ENCODE measurements at places on chromosomes 13 and 19.
A peak's percentile ranks its signal among the peaks of the same experiment; 100 is the strongest.

DNA sequence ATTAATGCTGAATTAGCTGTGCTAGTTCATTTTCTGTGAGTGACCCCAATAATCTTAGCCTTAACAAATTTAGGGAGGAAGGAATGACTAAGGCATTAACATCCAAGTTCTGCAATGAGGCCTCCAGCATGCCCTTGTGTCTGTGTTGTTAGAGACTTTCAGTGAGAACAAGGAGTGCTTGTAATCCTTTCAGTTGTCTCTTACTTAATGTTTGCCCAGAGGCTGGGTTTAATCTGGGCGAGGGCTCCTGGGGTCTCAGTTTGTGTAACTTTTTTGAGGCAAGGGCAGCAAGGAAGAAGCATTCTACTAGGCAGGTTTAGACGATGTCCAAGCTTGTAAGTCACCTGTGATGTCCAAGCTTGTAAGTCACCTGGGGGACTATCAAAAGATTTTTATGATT lies 24.3 kb downstream of the CCNA1 start:
- no peak for DNase-seq

DNA sequence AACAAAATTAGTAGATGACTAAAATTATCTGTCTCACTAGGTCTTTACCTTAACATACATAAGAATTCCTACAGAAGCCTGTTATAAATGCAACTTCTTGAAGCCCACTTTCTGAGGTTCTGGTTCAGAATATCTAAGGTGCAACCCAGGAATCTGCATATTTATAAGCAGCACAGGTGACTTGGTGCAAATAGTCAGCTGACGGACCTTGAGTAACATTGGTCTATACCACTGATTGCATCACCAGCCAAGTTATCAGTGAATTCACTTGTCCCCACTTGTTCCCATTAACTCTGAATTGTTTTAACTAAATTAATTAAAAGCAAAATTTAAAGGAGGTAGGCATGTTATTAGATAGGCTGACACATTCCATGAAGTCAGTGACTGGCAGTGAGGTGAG lies 109.9 kb downstream of the FRY start:
- DNase-seq, result no peak

- DNase-seq, result no peak
These were observed 308.3 kb downstream of the DNAJC15 start for GRCh38 chr13:43331672-43332071.

DNA sequence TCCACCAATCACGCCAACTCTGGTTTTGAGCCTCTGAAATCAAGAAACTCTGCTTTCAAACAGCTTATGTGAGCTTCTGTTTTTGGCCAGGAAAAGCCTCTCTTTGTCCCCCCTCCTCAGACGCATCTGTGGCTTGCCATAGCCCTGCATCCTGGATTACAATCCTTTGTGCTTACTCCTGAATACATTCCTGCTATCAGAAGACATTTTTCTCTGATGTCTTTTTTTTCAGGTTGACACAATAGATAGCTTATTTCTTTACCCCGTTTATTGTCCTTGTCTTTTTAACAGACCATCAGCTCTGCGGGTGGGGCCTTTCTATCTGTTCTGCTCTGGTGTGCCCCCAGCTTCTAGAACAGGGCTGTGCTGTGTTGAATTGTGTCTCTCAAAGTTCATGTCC lies 11.0 kb downstream of the PNMA8B start:
- DNase-seq, result no peak

GRCh38 chr13:44817131-44817671 lies 172.1 kb downstream of the NUFIP1 start:
- no peak for DNase-seq

GRCh38 chr13:105904034-105904742 lies 631.3 kb downstream of the EFNB2 start:
- no peak for DNase-seq

DNA sequence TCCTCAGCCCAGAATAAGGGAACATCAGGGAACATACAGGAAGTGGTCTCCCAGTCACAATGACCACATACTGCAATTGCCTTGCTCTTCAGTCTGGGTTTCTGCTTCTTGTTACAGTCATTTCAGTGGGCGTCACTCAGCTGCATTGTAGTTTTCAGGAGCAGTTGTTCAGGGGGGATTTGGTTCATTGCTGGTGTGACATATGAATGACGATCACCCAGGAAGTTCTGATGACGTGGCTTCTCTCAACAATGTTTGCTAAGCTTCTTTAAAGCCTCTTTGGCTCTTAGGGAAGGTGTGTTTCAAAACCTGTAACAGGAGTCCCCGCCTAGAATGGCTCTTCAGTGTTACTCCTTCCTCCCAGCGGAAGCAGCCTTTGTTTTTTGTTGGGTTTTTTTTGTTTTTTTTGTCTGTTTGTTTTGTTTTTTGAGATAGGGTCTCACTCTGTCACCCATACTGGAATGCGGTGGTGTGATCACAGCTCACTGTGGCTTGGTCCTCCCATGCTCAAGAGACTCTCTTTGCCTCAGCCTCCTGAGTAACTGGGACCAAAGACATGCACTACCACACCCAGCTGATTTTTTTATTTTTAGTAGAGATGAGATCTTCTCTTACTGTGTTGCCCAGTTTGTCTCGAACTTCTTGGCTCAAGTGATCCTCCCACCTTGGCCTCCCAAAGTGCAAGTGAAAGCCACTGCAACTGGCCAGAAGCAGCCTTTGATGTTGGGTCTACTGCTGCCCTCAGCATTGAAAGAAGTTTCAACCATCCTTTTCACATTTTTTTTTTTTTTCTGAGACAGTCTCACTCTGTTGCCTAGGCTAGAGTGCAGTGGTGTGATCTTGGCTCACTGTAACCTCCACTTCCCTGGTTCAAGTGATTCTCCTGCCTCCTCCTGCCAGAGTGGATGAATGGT lies 1.4 kb upstream of the SCEL start:
- DNase-seq, result peak; percentile 77

DNA sequence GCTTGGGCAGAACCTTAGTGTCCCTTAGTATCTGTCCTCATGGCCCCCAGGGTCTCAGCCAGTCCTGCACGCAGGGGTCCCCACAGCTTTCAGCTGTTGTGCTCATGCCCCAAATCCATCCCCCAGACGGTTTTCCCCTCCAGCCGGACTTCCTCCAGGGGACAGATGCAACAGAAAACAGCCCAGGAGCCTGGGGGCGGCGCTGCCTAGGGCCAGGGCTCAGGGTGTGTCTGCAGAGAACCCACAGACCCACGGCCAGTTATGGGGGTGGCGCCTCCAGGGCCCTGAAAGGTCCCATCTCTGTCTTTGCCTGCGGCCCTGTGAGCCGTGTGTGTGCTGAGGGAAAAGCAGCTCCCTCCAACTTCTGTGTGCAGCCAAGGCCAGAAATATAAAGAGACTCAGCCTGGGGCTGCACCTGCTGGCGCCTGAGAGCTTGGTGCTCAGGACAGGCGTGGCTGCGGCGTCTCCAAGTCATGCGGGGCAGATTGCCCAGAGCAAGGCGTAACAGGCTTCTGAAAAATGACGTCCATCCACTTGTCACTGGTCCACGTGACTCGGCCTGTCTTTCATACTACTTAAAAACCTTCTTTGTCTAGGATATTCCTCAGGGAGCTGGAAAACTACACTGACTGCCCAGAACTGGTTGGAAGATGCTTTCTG lies 22.1 kb upstream of the F7 start:
- no peak for DNase-seq

DNA sequence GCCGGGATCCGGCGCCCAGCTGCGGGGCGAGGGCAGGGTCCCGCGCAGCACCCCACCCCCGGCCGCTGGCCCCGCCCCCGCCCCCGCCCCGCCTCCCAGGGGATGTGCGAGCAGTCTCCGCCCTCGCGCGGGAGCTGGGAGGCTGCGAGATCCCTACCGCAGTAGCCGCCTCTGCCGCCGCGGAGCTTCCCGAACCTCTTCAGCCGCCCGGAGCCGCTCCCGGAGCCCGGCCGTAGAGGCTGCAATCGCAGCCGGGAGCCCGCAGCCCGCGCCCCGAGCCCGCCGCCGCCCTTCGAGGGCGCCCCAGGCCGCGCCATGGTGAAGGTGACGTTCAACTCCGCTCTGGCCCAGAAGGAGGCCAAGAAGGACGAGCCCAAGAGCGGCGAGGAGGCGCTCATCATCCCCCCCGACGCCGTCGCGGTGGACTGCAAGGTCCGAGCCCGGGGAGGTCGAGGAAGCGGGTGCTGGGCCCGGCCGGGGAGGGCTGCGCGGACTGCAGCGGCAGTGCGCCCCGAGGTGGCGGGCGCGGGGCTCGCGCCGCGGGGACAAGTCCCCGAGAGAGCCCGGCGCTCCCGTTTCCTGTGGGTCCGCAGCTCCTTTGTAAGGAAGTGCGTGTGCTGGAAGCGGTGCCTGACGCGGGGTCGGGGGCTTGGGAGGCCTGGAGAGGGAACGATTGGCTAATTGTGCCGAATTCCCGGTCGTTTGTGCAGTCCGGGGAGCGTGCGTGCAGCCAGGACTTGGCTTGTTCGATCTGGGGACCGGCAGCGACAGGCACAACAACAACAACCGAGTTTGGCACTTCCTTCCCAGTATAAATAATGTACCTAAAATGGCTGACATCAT lies at the start of gene ITM2B:
ITM2B (plus strand) TSS at position 161 of the 843 bp plus-strand sequence; CDS start at position 316, 155 bp downstream.
- DNase-seq, result peak; percentile 79

DNA sequence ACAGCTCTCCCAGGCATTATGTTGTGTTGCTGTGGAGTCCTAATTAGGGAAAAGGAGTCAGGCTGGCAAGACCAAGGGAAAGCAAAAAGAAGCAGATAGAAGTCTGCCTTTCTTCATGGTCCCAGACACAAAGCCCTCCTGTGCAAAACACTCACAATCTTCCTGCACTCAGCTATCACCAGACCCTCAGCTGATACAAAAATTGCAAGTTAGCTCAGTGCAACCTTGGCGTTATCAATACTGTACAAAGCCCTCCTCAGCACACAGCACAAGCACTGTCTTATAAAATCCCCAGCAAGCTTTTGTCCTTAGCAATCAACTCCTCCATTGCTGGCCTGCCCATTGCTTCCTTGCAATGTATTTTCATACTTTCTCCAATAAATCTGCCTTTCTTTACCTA lies 3.2 kb downstream of the OR7C2 start:
- no peak for DNase-seq

GRCh38 chr13:44519642-44520041 lies 56.5 kb downstream of the TSC22D1 start:
- DNase-seq, result no peak

- DNase-seq, result peak; percentile 40
These were observed 8.6 kb downstream of the PPP5C start for GRCh38 chr19:46355234-46356148.

DNA sequence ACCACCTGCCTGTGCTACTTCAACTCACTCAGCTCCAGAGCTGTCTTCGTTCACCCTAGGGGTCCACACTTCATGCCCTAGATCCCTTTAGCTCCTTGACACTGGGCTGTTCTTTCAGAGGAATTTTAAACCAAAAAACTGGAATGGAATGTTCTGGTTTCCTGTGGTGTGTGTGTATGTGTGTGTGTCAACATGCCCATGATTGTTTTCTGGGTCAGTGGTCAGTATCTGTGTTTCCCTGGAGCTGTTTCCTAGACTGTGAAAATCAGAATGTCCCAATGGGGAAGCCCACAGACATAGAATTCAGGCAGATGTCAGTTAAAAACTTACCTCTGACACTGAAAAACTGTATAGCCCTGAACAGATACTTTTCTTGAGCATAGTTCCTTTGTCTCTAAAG lies 1.3 kb downstream of the PMIS2 start:
- DNase-seq, result no peak

- DNase-seq, result peak; percentile 42
These were observed 26.8 kb upstream of the CXCL17 start for GRCh38 chr19:42469311-42470235.

DNA sequence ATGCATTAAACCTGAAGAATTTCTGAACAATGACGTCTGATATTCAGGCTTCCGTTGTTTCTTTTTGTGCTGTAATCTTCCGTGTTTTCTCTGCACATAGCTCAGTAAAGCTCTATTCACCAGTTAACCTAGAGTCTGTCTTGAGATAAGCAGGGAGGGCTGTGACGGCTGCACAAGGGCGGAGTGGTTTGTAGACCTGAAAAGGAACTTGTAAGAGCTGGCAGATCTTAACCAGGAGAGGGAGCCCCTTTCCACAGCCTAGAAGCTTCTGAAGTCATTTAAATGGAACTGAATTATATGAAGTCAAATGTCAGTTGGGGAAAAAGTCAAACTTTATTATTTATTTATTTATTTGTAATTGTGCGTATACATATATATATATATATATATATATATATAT lies 27.5 kb downstream of the DPRX start:
- DNase-seq, result peak; percentile 19

DNA sequence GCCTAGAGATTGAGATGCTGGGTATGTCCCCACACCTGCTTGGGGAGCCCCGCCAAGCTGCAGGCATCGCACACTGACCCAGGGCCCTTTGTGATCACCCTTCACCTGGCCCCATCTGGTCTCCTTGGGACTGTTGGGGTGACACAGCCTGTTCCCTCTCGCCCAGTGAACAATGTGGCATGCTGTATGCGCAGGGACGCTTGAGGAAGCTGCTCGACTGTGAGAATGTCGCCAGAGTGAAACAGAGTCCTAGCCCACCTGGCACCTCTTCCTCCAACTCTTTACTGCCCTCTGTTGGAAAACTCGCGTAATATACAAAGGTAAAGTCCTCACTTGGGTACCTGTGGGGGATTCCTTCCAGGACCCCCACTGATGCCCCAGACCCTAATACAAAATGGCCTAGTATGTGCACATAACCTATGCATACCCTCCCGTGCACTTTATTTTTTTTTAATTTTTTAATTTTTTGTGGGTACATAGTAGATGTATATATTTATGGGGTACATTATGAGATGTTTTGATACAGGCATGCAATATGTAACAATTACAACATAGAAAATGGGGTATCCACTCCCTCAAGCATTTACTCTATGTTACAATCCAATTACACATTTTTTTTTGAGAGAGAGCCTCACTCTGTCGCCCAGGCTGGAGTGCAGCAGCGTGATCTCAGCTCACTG lies 9.0 kb downstream of the BLOC1S3 start:
- DNase-seq, result peak; percentile 48

- no peak for DNase-seq
These were observed 2.8 kb downstream of the MAST1 start for GRCh38 chr19:12841094-12841493.

DNA sequence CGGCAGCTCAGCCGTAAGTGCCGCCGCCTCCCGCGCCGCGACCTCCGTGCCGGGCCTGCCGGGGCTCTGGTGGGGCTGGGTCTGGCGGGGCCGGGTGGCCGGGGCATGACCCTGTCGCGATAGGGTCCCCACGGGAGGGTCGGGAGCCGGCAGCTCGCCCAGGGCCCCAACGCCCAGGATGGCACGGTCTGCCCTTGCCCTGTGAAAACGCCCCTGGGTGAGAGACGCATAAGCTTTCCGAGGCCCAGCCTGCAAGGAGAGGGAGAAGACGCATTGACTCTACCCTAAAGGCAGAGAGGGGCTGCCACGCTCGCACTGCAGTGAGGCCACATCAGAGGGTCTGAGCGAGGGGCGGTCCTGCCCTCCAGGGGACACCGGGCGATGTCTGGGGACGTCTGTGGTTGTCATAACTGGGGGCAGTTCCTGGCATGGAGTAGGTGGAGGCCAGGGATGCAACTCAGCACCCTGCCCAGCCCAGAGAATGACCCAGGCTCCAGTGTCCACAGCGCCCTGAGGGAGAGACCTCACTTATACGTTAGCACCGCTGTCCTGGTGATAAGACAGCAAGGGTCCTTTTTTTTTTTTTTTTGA lies 539 bp downstream of the ZNF554 start:
- peak; percentile 2 for DNase-seq

DNA sequence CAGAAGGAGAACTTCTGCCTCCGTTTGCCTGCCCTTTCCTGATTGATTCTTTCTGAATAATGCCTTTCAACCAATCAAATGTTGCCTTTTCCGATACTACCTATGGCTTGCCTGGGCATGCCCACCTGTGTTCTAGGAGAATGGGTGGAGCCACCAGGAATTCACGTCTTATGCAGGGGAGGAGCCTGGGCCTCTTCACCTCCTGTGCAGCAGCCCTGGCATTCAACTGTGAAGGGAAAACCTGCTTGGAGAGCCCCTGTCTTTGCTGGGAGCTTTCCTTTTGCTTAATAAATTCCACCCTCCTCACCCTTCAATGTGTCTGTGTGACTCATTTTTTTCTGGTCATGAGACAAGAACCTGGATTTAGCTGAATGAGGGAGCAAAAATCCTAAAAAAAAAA lies 730.7 kb downstream of the UQCRFS1 start:
- DNase-seq, result no peak
